ENCODE measurements at places on chromosomes 5 and 9.

DNA sequence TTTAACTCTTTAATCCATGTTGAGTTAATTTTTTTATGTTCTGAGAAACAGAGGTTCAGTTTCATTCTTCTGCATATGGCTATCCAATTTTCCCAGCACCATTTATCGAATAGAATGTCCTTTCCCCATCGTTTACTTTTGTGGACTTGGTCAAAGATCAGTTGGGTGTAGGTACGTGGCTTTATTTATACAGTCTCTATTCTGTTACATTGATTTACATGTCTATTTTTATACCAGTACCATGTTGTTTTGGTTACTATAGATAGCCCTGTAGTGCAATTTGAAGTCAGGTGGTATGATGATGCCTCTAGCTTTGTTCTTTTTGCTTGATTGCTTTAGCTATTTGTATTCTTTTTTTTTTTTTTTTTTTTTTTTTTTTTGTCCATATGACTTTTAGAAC is 462.0 kb downstream of the HTR1A start:
- DNase-seq = no peak

DNA sequence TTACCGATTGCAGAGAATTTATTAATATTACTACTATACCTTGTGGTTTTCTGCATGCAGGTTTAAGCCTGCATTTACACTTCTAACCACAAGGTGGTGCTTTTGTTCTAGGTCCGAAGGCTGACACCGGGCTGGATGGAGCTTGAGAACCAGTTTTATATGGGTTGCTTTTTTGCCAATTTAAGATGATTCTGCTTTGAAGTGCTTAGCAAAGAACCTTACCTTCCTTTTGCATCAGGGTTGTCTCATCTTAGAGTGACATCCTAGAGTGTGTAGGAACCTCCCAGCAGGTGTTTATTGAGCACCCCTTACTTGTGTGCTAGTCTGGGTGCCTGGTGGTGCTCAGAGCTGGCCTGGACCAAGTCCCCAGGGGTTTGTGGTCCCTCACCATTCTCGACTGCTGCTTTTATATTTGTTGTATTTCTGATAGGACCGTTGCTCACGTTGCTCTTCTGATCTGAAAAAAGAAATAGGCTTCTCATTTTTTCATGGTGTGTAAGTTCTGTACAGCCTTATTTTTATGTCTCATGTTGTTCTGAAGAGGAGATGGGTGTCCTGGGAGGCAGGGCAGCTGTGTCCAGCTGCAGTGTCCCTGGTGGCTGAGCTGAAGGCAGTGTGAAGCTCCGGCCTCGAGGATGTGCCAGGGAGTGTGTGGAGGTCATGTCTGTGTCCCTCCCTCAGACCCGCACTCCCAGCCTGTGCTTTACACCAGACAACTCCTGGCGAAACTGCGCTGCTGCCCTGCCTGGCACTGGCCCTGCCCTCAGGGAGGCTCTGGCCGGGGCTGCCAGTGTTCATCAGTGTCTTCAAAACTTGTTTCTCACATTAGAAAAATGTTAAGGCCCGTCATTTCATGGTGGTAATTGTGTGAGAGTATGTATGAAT is 54.3 kb downstream of the EHMT1 start:
- no peak for DNase-seq

GRCh38 chr5:40499518-40500273 is 180.0 kb upstream of the PTGER4 start:
- DNase-seq = no peak

- DNase-seq = no peak
These were observed 212.5 kb downstream of the GADD45G start for GRCh38 chr9:89817151-89817950.

DNA sequence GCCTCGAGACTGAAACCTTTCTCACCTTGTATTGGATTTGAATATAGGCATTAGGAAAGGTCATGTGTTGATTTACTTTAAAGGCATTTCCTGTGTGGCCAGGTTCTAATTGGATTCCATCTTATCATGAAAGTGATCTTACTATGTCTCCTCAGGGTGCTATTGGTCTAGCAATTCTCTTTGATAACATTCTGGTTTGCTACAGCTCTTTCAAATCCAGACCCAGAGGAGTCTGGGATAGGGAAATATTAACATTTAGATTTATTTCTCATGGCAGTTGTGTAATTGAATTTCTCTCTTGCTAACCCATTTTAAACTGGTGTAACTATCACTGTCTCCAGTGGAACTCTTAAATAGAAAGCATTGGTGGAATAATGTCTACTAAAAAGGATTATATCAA is 69.9 kb upstream of the NMUR2 start:
- no peak for DNase-seq

GRCh38 chr5:128228521-128228920 is 145.0 kb downstream of the SLC12A2 start:
- no peak for DNase-seq

DNA sequence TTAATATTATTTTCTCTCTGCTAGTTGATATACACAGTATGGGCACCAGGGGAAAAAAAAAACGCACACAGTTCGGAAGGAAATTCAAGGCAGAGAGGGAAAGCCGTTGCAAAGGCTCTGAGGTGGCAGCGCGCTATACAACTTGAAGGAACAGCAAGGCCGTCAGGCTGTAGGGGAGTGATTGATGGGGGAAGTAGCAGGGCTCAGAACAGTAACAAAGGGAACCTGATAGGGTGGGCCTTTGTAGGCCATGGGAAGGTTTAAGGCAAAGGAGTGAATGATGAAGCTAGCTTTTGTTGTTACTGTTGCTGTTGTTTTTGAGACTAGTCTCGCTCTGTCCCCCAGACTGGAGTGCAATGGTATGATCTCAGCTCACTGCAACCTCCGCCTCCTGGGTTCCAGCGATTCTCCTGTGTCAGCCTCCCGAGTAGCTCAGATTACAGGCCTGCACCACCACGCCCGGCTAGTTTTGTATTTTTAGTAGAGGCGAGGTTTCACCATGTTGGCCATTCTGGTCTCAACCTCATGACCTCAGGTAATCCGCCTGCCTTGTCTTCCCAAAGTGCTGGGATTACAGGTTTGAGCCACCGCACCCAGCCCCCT is 27.0 kb downstream of the AQP7 start:
- no peak for DNase-seq

DNA sequence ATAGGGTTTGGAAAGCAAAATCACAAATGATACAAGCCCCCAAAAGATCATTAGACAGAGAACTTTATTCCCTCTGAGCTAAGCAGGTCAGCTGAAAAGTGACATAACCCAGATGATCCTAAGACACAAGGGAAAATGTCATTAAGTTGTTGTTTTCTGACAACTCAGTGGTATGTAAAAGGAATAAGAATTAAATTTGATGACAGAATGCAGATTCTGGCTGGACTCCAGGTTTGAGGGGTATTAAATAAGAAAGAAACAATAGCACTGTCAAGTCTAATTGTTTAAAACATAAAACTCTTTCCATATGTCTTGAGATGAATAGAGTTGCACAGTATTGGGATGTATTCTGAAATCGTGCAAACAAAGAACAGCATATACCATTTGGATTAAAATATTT is 429.9 kb downstream of the CAAP1 start:
- no peak for DNase-seq

GRCh38 chr5:67262206-67262605 is 65.6 kb upstream of the CD180 start:
- no peak for DNase-seq

DNA sequence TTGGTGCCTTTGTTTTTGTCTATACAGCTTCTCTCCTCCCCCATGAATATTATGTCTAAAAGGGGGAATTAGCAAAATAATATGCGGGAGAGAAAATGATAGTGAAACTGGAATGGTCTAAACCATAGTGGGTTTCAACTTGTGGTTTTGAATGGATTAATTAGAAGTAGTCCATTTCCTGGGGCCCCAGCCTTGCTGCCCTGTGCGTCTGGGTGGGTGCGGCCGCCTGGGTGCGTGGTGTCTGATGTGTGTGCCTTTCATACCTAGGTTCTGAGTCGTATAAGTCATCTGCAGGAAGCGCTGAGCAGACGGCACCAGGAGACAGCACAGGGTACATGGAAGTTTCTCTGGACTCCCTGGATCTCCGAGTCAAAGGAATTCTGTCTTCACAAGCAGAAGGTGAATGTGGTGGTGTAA is 120.0 kb upstream of the CACNA1B start:
- no peak for DNase-seq

DNA sequence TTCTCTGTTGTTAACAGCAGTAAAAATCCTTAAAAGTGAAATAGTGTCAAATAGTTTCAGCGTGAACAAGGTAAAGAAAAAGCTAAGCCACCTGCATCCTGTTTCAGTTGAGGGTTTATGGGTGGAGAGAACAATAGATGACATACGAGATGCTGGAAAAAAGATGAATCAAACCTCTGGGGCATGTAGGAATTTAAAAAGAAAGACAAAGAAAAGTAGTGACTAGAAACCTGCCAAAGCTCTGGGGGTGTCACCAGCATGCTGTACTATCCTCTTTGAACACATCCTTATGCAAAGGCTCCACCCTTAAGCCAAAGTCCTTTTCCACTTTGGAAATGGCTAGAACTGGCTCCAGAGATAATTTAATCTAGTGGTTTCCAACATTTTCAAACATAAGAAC is 22.2 kb downstream of the SCAI start:
- DNase-seq = no peak

- no peak for DNase-seq
These were observed 21.6 kb downstream of the RAB14 start for GRCh38 chr9:121179930-121180681.

- peak; percentile 81 for DNase-seq
These were observed 889.4 kb upstream of the SEMA6A start for GRCh38 chr5:117463881-117464570.

DNA sequence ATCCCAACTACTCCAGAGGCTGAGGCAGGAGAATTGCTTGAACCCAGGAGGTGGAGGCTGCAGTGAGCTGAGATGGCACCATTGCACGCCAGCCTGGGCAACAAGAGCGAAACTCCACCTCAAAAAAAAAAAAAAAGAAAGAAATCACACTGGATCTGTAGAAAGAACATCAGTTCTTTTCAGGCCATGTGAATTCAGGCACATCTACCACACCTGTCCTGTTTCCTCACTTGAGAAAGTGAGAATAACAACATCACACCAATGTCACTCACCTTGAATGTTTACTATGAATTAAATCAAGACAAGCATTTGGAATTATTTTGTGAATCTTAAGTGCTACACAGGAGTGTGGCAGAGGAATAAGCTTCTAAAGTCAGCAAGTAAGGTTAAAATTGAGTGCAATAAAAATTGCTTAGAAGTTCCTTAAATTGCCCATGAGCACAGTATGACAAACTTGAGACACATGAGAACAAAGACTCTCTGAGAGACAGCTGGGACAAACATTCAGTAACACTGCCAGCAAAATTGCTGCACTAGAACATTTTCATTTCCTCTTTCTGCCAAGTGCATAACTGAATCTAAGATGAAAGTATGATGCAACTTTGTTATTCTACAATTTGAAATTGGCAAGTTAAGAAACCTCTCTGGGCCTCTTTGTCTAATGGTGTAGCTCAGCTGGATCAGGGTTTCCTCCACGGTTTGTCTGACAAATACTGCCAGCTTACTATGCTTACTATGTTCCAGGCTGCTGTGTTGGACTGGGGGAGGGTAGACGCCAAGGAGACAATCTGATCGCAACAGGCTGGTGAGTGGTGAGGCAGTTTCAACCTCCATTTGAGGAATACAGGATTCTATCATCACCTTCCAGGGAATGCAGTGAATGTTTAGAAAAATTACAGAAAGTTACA is 1.9 kb upstream of the RIC1 start:
- peak; percentile 42 for DNase-seq

All from NCI-H446 (cell line).